Kidney (tissue), 22 donors: ENCODE measurements at places on chromosomes 11 and 22. TPM values are rescaled to one million over a fixed set of nuclear protein-coding genes. Genes with fewer than 3 reads are reported as not detected.

DNA sequence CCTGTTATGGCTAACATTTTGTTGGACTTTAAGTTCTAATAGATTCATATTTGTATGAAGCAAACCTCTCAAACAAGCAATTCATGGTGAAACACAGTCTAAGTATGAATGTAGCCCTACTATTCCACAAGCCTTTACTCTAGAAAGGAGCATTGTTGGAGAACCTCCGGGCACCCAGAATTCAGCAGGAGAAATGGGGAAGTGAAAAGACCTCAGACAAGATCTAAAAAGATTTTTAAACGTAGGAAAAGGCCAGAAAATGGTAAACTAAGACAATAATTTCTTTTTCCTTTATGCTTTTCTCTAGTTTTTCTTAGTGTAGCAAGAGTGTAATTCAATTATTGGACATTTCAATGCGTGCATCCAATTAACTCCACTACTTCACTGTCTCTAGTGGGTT lies 426.4 kb downstream of the INSC start:
- H3K27ac ChIP-seq, result no peak overlapping the region
- H3K4me1 ChIP-seq, result no peaks in the 10 kb centered on the region
- no peak for DNase-seq
- no peak overlapping the region for H3K4me3 ChIP-seq
- H3K27me3 ChIP-seq, result no peaks in the 10 kb centered on the region
- no peaks in the 10 kb centered on the region for H3K36me3 ChIP-seq

- no peak overlapping the region for H3K27ac ChIP-seq
- no peak for DNase-seq
- no peaks in the 10 kb centered on the region for H3K4me1 ChIP-seq
- H3K36me3 ChIP-seq, result no peaks in the 10 kb centered on the region
- H3K27me3 ChIP-seq, result no peaks in the 10 kb centered on the region
Observed at GRCh38 chr11:83540112-83540675, 254.0 kb upstream of the CCDC90B start.

DNA sequence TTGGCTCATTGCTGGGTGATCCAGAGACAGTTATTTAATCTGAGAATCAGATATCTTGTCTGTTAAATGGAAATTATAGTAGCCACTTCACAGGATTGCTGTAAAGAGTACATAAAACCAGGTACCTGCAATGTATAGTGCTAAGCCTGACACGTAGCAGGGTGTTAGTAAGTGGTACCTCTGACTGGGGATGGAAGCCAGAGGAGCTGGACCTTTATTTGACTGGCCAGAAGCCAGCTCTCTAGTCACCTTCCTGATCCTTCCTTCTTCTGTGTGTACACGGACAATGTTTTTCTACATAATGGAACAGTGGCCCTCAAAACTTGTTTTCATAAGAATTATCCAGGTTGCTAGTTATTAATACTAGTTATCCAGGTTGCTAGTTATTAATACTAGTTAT lies 25.5 kb upstream of the EHF start:
- no peaks in the 10 kb centered on the region for H3K27me3 ChIP-seq
- no peaks in the 10 kb centered on the region for H3K36me3 ChIP-seq
- DNase-seq, result no peak
- no peak overlapping the region for H3K27ac ChIP-seq
- no peak overlapping the region for H3K4me3 ChIP-seq

DNA sequence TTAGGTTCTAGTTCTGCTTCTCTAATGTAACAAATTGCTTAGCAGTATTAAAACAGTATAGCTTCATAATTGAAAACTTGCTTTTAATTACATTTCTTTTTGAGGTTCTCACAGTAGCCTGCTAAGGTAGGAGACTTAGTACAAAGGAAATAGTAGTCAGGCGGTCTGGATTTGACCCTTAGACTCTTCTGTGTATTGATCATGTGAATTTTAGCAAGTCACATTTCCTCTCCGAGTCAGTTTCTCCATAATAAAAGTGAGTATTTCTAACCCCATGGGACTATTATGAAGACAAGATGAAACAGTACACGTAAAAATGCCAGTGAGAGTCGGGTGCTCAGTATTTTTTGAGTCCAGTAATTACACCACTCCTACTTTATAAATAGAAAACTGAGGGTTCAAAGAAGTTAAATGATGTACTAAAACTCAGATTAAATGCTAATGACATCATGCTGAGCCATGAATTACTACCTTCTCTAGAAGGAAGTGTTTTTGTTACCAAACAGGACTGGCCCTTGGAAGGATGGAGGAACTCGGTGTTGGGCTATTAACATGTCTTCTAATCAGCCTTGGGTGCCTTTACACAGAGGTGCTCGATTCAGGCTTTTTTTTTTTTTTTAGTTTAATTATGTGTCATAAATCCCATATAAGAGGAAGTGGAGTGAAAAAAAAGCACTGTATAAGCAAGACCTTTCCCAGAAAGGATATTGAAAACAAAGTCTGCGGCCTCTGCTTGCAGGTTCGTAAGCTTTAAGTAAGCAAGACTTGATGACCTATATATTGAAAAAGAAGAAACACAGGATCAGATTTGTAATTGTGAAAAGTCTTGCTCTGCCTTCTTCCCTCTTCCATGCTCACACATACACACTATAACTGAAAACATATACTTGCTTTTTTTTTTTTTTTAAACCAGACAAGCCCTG lies 109.0 kb downstream of the EMSY start:
- no peaks in the 10 kb centered on the region for H3K27me3 ChIP-seq
- H3K27ac ChIP-seq, result no peak overlapping the region
- no peak overlapping the region for H3K4me3 ChIP-seq
- H3K4me1 ChIP-seq, result no peaks in the 10 kb centered on the region
- DNase-seq, result no peak

GRCh38 chr11:46900091-46900746 lies 18.1 kb downstream of the LRP4 start:
- no peak overlapping the region for H3K4me3 ChIP-seq
- no peaks in the 10 kb centered on the region for H3K36me3 ChIP-seq
- no peaks in the 10 kb centered on the region for H3K4me1 ChIP-seq
- no peaks in the 10 kb centered on the region for H3K27me3 ChIP-seq
- H3K27ac ChIP-seq, result no peak overlapping the region

DNA sequence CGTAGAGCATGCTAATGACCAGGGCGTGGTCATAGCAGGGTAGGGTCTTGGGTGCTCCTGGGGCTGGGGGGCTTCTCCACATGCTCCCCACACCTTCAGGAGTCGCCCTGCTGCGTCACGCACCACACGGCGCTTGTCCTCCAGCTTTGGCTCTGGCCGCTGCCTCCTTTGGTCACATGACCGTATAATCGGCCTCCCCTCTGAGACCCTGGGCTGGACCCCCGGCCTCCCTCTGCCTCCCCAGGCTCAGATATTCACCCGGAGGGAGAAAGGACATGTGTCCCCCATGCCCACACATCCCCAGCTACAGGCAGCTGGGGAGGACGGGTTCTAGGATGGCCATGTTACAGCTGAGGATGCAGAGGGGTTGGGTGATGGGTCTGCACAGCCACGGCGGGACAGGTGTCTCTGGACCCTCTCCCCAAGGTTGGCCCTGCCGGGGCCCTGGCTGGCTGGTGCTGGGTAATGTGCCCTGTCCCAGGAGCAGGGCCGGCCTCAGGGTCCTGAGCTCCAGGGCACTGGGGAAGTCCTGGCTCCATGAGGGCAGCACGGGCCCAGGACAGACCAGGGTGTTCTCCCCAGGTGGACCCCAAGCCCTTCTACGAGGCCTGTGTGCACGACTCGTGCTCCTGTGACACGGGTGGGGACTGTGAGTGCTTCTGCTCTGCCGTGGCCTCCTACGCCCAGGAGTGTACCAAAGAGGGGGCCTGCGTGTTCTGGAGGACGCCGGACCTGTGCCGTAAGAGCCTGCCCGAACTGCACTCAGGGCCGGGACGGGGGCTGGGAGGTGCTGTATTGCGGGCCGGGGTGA lies 14.5 kb downstream of the MUC2 start:
- no peak overlapping the region for H3K4me3 ChIP-seq
- no peak for DNase-seq
- no peaks in the 10 kb centered on the region for H3K4me1 ChIP-seq
- no peaks in the 10 kb centered on the region for H3K36me3 ChIP-seq

DNA sequence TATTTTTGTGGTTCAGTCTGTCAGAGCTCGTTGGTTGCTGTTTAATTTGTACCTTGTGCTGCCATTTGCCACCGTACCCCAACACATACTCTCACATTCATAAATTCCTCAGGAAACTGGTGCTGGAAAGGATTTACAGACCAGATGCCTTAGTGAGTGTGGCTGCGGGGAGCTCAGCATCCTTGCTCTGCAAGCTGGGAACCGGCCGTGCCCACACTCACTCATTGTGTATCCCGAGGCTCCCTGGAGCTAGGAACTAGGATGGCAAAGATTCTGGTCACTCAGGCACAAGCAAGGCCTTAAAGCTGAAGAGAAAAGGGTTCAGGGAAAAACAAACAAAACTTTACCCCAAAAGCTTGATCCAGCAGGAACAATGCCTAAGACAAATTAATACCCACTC lies 64.6 kb upstream of the TTC12 start:
- no peaks in the 10 kb centered on the region for H3K4me1 ChIP-seq
- H3K4me3 ChIP-seq, result no peak overlapping the region
- H3K36me3 ChIP-seq, result no peaks in the 10 kb centered on the region
- H3K27me3 ChIP-seq, result no peaks in the 10 kb centered on the region
- H3K27ac ChIP-seq, result no peak overlapping the region
- DNase-seq, result no peak

DNA sequence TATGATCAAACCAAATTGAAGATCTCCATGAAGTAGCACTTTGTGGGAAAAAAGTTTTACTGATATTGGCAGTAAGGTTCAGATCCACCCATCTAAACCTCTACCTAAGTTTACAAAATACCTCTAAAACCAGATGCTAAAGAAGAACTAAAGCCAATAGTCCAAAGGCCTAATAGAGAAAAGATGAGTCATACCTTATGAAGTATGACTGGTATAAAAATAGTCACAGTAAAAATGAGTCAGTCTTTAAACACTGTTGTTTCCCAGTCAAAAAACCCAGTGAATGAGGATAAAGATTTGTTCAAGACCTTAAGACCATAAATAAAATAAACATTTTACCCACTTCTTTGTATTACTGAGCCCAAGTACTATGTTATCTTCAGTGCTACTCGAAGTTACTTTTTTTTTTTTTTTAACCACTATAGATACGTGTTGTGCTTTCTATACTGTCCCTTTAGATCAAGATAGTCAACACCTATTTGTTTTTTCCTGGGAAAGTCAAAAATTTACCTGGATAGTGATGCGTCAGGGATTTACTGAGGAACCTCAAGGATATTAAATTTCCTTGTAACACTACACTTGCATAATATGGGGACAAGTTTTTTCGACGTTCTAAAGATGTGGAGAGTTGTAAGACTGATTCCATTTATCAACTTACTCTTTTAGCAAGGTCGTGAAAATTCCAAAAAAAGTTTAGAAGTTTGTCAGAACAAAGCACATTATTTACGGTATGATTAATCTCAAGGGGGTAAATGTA lies 87.3 kb downstream of the CCDC73 start:
- H3K4me3 ChIP-seq, result no peak overlapping the region
- H3K27ac ChIP-seq, result no peak overlapping the region
- no peak for DNase-seq
- H3K4me1 ChIP-seq, result no peaks in the 10 kb centered on the region
- no peaks in the 10 kb centered on the region for H3K36me3 ChIP-seq

GRCh38 chr11:46421257-46421880 lies 29.8 kb upstream of the CHRM4 start:
- no peaks in the 10 kb centered on the region for H3K4me1 ChIP-seq
- H3K36me3 ChIP-seq, result peaks cover 13% of the 10 kb centered on the region
- no peak for DNase-seq
- H3K4me3 ChIP-seq, result no peak overlapping the region
- no peak overlapping the region for H3K27ac ChIP-seq

- H3K27me3 ChIP-seq, result no peaks in the 10 kb centered on the region
- H3K4me1 ChIP-seq, result peaks cover 14% of the 10 kb centered on the region
- no peak overlapping the region for H3K4me3 ChIP-seq
- DNase-seq, result no peak
- no peaks in the 10 kb centered on the region for H3K36me3 ChIP-seq
- peak overlapping the region; percentile 71 for H3K27ac ChIP-seq
Observed at GRCh38 chr11:121465709-121466062, 12.9 kb upstream of the SORL1-AS1 start.

- H3K27ac ChIP-seq, result no peak overlapping the region
- no peak overlapping the region for H3K4me3 ChIP-seq
- no peaks in the 10 kb centered on the region for H3K36me3 ChIP-seq
- no peaks in the 10 kb centered on the region for H3K4me1 ChIP-seq
- no peaks in the 10 kb centered on the region for H3K27me3 ChIP-seq
Observed at GRCh38 chr11:44608991-44609782, 43.7 kb downstream of the CD82 start.

GRCh38 chr11:115255006-115255762 lies 249.0 kb downstream of the CADM1 start:
- DNase-seq, result no peak
- H3K27ac ChIP-seq, result no peak overlapping the region
- peaks cover 7% of the 10 kb centered on the region for H3K4me1 ChIP-seq
- H3K36me3 ChIP-seq, result no peaks in the 10 kb centered on the region

- DNase-seq, result no peak
- no peaks in the 10 kb centered on the region for H3K27me3 ChIP-seq
- H3K4me3 ChIP-seq, result no peak overlapping the region
- no peak overlapping the region for H3K27ac ChIP-seq
Observed at GRCh38 chr11:64684357-64684756, 38.6 kb downstream of the NRXN2 start.

DNA sequence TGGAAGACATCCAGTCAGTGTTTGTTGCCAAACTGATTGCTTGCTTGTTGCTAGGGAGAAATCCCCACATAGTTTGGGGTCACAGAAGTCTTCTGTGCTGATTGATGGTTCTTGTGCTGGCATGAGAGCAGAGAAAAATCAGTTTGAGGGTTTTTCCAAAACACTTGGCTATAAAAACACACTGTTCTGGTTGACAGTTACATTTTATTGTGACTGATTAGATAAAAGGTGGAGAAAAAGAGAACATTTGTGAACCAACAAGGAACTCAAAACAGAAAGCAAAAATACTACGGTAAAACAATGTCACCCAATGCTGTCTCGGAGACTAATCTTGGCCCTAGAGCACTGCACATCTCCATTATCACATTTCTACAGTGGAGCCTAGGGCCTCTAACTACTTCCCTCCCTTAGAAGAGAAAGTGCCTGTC lies 14.4 kb upstream of the EIF4G2 start:
- DNase-seq, result no peak
- H3K36me3 ChIP-seq, result no peaks in the 10 kb centered on the region
- H3K4me3 ChIP-seq, result peak overlapping the region; percentile 33
- H3K27ac ChIP-seq, result no peak overlapping the region
- H3K4me1 ChIP-seq, result no peaks in the 10 kb centered on the region

Gene OR51A4
- polyA plus RNA-seq, result not detected

Gene TBC1D22A
- polyA plus RNA-seq, result 24.6 TPM

Gene MYEOV
- polyA plus RNA-seq, result not detected

Gene SLC37A2
- 0.82 TPM for polyA plus RNA-seq

Gene NTM
- polyA plus RNA-seq, result 0.92 TPM

Gene IL10RA
- 1.8 TPM for polyA plus RNA-seq

Gene IGLL1
- polyA plus RNA-seq, result not detected

Gene GAS2L1
- polyA plus RNA-seq, result 24.2 TPM

Gene LUZP2
- polyA plus RNA-seq, result not detected
